G401 (cell line): ENCODE measurements at places on chromosomes 5 and 9.

- no peak for DNase-seq
Measured at GRCh38 chr5:80103371-80103770, 68.2 kb downstream of the THBS4 start.

- DNase-seq: no peak
Measured at GRCh38 chr5:57658018-57658417, 175.4 kb upstream of the ACTBL2 start.

DNA sequence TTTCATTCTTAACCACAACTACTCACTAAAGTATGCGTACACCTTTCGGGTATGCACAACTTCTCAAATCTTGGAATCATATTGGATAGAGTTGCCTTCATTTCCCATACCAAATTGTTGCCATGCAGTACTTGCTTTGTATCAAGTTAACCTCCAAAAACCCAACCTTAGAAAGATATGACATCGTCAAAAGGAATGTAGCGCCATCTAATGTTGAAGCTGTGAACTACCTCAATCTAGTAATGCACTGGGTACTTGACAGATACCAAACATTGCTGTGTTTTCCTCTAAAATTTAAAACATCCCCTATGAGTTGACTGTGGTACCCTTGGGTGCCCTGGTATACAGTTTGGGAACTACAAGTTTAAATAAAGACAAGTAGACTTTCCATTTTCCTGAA lies 318.4 kb downstream of the ARL15 start:
- no peak for DNase-seq

GRCh38 chr5:172597755-172598155 lies 43.3 kb upstream of the NEURL1B start:
- no peak for DNase-seq

GRCh38 chr9:71626395-71626794 lies 141.9 kb downstream of the CEMIP2 start:
- no peak for DNase-seq

- DNase-seq: no peak
Measured at GRCh38 chr5:6135977-6136376, 242.4 kb downstream of the MED10 start.

- DNase-seq: no peak
Measured at GRCh38 chr5:10631316-10631996, 67.6 kb downstream of the ANKRD33B start.

DNA sequence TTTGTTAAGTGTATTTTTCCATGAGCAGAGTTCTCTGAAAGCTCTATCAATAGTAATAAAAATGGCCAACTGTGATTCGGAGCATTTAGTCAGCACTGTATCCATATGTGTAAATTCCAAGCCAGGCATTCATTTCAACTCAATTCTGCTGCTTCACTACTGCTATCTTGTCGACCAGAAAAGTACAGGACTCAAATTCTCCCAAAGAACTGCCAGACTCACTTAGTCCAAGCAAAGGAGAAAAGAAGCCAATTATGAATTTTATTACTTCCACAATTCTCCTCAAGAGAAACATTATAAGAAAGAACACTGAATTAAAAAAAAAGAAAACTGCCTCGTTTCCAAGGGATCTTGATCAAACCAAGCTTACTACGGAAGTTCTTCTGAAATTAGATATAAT lies 906.3 kb upstream of the DMAC1 start:
- DNase-seq: no peak

GRCh38 chr5:14155739-14156138 lies 12.6 kb downstream of the TRIO start:
- DNase-seq: no peak

DNA sequence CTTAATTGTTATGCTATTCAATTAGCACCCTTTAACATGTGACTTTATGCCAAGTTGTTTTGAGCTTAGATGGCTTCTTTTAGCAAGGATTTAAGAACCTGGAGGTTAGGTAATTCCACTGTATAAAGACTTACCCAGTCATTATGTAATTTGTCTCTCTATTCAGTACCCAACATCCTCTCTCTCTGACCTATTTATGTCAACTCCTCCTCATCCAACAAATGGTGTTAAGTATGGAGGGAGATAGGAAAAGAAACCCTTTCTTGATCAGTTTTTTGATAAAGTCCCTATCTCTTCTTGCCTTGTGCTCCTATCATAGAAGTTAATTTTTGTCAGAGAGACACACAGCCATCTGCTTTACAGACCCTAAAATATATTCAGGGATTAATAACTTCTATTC lies 181.2 kb upstream of the GPR151 start:
- DNase-seq: no peak

GRCh38 chr9:21862871-21863270 lies 60.4 kb downstream of the MTAP start:
- DNase-seq: no peak
